ENCODE measurements at places on chromosomes 6 and 20.

DNA sequence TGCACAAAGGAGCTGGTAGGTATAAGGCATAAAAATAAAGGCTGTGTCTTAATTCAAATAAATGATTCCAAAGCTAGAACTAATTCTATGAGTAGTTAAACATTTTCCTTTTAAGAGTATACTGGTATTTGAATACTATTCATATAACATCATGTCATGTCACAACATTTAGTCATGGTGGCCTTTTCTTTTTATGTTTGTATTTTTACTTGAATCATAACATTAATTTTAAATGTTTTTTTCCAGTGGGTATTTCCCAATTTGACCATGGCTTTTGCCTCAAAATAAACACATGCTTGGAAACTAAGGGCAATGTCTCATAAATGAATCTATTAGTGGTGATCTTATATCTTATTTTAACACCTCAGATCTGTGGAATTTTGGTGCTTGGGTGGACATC is 177.1 kb downstream of the CD109 start:
- no peak for DNase-seq

DNA sequence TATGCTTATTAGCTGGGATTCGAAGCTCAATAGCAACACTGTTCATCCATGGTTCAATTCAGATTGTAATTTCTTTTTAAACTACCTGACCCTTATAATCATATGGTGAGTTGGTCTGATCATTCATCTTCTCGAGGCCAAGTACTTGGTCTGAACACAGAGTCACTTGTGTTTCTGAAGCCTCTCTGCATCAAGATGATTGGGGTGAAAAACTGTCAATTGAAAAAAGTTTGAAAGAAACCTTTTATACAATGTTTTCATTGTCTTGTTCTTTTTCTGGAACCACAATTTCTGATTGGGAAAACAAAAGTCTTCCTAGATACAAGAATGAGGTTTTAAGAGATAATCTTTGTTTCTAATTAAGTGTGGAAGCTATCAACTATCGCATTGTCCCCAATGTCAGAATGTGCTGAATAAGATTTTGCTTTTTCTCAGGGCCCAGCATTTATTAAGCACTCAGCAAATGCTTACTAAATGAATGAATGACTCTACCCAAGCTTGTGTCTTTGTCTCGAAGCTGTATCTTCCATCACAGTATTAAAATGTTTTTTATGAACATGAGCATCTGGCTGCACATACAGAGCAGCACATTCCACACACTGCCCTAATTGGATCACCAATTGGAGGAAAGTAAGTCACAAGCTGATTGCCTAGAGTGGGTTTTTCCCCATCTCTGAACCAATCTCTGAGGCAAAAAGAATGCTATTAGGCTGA is 45.0 kb upstream of the MOXD1 start:
- no peak for DNase-seq

DNA sequence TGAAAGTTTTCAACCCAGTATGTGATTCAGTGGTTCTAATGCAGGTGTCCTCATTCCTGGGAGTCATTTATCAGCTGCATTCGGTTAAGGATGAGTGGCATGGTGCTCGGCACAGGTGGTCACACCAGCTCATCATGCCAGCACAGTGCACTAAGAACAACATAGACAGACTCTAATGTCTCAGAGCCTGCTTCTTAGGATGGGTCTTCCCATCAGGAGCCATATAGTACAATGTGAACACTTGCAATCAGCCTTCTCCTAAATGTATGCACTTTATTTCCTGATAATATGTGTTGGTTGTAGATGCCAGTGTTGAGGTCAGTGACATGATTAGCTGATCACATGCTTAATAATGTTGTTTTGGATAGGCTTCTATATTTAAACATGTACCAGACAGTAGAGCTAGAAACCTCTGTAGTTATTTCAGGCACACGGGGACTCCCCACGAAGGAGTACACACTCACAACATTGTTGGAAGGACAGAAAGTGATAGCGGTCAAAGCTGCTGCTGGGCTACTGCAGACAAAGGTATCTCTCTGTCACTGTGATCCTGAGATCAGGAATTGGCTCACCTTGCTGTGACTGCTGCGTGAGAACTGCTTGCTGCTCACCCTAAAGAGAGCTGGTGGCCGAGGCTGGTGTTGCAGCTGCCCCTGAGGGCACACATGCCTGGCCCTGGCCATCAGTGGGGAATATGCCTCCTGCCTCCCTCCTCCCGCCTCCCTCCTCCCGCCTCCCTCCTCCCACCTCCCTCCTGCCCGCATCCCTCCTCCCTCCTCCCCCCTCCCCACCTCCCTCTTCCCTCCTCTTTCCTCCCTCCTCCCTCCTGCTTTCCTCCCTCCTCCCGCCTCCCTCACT is 195.4 kb downstream of the SMOC2 start:
- DNase-seq: no peak

DNA sequence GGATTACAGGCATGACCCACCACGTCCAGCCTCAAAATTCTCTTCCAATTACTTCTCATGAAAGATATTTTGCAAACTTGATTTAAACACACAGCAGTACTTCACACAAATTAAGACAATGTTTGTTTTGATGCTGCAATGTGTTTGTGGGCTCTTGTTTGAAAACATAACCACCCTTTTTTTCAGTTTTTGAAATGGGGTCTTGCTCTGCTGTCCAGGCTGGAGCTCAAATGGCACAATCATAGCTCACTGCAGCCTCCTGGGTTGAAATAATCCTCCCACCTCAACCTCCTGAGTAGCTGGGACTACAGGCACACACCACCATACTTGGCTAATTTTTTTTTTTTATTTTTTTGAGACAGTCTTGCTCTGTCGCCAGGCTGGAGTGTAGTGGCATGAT is 31.0 kb downstream of the STAU1 start:
- DNase-seq: no peak

- no peak for DNase-seq
Measured at GRCh38 chr6:79158856-79159516, 75.5 kb downstream of the HMGN3 start.

DNA sequence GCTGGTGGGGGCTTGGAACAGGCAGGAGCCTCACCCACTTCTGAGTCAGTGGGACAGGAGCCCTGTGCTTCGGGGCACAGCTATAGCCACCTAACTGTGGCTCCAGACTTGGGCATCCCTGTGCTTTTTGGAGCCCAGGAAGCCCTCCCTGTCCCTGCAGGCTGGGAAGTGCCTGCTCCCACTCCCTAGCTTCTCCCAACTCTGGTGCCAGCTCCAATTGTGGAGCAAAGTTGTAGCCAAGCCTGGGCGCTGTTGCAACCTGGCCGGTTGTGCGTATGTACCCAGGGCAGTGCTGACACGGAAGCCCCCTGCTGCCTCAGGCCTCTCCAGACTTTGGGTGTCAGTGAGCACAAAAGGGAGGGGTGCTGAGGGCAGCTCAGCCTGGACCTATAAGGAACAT is 601.7 kb upstream of the GJE1 start:
- DNase-seq: no peak

GRCh38 chr6:121339639-121340226 is 5.5 kb upstream of the TBC1D32 start:
- DNase-seq: no peak

- no peak for DNase-seq
Measured at GRCh38 chr6:124546601-124547000, 415.6 kb upstream of the RNF217 start.

DNA sequence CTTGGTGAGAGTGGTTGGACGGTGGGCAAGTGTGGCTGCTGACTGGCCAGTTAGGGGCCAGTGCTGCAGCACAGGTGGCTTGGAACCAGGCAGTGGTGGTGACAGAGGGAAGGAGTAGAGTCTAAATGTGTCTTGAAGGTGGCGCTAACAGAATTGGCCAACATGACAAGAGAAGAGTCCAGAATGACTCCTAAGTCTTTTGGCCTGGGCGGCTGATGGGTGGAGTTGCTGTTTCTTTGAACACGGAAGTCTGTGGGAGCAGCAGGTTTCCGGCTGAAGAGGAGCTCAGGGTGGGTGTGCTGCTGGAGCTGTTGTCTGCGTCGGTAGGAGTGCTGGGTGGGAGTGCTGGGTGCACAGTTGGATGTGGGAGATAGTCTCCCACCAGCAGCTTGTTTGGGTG is 10.1 kb downstream of the LSM14B start:
- no peak for DNase-seq

GRCh38 chr6:166026586-166027126 is 141.0 kb downstream of the TBXT start:
- no peak for DNase-seq

- DNase-seq: no peak
Measured at GRCh38 chr20:33282991-33283555, at the start of gene BPIFB1. Gene BPIFB1, plus strand, starts transcription at chr20:33283214. Its CDS starts 2,860 bp downstream, at chr20:33286074.

DNA sequence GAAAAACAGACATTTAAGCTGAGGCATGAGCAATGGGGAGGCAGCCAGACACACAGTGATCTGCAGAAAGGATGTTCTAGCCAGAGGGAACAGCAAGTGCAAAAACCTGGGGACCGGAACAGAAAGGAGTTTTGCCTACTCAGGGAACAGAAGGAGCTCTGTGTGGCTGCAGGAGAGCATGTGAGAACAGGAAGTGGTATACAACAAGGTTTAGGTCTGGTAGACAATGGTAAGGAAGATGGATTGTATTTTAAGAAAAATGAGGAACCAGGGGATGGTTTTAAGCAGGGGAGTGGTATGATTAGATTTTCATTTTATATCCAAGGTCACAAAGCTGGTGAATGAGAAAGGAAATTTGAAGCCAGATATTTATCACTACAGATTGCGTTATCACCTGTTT is 157.5 kb downstream of the UNC5CL start:
- DNase-seq: no peak

GRCh38 chr6:52155791-52156576 is 30.2 kb upstream of the IL17A start:
- no peak for DNase-seq

DNA sequence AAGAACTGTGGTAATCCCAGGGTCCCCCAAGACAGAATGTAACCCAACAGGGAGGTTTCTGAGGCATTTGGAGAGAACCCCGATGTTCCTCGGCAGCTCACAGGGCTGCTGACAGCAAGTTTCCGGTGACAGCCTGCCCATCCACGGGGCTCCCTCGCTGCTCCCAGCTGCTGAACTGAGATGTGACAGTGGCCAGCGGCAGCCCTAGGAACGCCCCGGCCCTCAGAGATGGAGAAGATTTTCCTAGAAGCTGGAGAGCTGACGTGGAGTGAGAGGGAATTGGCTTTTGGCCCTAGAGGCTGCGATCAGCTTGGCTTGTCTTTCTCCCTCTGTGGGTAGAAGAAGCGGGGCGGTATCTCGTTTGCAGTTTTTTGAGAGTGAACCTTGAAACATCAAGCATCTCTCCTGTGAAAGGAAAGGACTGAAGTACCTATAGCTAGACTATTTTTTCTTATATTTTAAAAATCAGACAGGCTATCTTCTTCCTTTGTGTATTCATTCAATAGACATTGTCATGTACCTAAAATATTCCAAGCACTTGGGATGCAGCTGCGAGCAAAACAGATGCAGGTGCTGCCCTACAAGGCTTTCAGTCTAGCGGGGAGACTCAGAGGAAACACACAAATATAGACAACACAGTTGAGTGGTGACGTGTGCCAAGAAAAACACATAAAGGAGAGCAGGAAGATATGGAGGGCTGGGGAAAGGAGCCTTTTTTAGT is 28.4 kb upstream of the NFATC2 start:
- DNase-seq: peak; percentile 51

DNA sequence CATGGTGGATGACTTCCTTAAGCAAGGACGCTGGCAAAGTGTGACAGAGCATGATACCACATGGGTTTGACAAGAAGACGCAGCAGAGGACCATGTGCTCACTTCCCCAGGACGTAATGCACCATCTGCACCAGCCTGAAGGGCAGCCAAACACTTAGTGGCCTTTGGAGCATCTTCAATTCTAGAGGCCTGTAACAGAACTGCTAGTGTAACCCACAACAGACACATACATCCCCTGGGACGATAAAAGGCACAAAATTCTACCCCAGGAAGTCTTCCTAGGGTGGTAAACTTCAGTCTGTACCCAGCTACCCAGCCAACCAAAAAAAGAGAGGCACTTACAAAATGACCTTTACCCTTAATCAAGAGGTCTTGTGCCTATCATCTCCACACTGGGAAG is 9.2 kb upstream of the CPNE1 start:
- DNase-seq: no peak

GRCh38 chr6:75205776-75206575 is at the start of gene COL12A1:
Gene COL12A1, minus strand, starts transcription at chr6:75206053. Its CDS starts 3,261 bp downstream, at chr6:75202792.
- DNase-seq: peak; percentile 87

GRCh38 chr20:46520976-46521579 is 7.7 kb upstream of the ZNF334 start:
- peak; percentile 59 for DNase-seq

GRCh38 chr6:10384610-10385523 is 30.0 kb downstream of the TFAP2A start:
- DNase-seq: no peak

- DNase-seq: no peak
Measured at GRCh38 chr6:110537208-110538123, 61.1 kb upstream of the SLC22A16 start.

- no peak for DNase-seq
Measured at GRCh38 chr6:97813889-97814567, 531.0 kb upstream of the MMS22L start.

DNA sequence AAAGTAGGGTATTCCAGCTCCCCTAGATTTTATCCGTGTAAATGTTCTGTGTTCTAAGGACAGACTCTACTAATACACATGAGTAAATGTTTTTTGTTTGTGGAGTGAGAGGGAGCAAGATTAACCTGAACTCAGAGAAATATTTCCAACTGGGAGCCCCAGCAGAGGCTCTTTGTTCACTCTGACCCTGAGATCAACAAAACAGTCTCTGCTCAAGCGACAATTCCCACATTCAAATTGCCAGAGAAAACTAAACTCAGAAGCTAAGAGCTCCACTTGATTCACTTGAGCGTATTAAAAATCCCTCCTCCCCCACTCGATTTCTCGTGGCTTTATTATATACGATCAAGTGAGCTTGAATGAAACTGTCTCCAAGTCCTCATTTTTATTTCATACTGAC is 413.9 kb upstream of the JARID2 start:
- no peak for DNase-seq

DNA sequence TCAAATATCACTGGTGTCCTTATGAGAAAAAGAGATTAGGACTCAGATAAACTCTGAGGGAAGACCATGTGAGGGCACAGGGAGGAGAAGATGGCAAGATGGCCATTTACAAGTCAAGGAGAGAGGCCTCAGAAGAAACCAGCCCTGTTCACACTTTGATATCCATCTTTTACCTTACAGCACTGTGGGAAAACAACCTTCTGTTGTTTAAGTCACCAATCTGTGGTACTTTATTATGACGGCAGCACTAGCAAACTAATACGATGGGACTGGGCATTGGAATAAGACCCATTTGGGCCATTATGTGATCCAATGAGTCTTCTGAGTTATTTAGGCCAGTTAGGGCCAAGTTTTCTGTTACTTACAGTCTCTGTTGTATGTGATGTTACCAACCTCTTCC is 26.4 kb upstream of the CD2AP start:
- DNase-seq: no peak

DNA sequence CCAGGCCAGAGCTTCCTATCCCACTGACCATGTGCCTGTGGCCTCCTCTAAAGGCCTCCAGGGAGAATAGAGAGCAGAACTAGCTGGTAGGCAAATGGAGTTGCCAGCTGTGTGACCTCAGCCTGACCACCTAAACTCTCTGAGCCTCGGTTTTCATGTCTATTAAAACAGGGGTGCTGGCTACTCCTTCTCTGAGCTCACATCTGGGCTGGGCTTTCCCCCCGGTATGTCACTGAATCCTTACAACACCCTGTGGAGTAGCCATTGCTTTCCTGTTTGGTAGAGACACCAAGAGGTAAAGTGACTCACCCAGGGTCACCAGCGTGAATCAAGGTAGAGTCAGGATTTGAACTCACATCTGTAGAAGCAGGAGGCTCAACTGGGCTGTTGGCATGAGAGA is 132.1 kb downstream of the JPH2 start:
- DNase-seq: no peak
